Natural killer cell treated with Interleukin-12 subunit alpha and Interleukin-12 subunit beta and Interleukin-15 and Interleukin-18, amount 100 ng/mL, for 72 hours (primary cell): ENCODE measurements at places on chromosomes 6 and 20.

DNA sequence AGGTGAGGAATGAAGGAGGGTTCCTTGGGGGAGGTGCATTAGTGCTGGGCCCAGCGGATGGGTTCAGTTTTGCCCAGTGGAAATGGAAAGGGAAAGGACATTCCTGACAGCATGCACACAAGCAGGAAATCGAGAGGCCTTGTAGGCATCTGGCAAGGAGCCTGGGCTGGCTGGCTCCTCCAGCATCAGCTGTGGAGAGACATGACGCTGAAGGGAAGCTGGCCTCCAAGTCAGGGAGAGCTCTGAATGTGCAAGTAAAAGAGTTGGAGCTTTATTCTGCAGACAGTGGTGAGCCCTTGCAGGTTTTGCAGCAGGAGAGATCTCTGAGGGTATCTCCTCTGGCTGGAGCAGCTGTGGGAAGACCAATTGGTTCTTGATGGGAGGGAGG, 154.3 kb downstream of the MRPL14 start:
- peak; percentile 0 for DNase-seq

GRCh38 chr20:18440403-18440802, 26.4 kb downstream of the DZANK1 start:
- no peak for DNase-seq

GRCh38 chr20:44714701-44715498, at the start of gene CCN5:
TSS of gene CCN5 (plus strand) at chr20:44715369. CDS start at chr20:44715391, 22 bp downstream.
- no peak for DNase-seq

- DNase-seq, result no peak
These were observed 193.9 kb upstream of the KCNG1 start for GRCh38 chr20:51216850-51217249.

DNA sequence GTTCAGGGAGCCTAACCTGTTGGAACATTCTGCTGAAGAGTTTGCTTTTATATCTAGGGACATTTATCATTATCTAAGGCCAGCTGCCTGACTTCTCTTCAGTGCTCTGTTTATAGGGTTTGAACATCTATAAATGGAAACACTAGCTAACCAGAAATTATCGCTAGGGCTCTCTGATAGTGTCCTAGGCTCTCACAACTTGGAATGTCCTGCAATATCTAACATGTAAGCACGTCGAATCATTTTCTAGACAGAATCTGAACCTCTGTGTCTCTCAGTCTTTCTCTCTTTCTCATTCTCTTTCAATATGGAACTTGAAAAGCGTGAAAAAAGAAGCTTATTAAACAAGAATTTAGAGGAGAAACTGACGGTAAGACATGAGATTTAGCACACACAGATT, 92.5 kb upstream of the MLIP start:
- DNase-seq, result no peak

- DNase-seq, result no peak
These were observed 618.9 kb upstream of the GJE1 start for GRCh38 chr6:141513830-141514229.

DNA sequence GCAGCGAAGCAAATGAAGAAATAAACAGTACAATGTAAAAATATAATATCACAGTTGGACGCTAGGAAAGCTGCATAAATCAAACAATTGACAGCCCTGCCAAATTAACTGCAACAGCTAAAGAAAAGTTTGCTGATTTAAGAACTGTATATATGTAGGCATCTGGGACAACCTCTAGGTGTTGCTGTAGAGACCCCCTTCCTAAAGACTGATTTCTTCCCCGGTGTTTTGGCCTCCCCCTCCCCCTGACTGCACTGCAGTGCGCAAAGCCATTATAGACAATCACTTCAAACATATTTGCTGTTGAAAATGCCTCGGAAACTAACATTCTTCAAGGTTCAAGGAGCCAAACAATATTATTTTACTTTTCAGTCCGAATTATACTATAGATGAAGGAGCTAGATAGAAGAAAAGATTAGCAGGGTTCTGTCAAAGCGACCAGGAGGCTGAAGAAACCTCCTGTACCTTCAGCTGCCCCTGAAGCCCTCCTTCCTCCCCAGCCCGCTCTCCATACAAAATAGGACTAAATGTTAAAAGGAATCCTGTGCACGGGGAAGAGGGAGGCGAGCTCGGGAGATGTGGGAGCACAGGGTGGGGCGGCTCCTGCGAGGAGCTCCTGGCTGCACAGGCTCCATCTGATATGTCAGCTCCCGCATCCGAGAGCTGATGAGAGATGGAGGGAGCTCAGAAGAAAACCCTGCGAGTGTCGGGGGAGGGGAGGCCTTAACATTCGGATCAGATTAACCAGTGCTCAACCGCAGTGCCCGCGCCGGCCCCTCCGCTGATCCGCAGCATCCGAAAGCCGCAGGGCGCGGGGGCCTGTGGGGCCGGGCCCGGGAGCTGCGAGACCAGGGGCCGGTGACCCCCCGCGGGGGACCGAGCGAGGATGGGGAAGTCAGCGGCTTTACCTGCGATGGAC, 822 bp downstream of the ELOVL4 start:
- no peak for DNase-seq

DNA sequence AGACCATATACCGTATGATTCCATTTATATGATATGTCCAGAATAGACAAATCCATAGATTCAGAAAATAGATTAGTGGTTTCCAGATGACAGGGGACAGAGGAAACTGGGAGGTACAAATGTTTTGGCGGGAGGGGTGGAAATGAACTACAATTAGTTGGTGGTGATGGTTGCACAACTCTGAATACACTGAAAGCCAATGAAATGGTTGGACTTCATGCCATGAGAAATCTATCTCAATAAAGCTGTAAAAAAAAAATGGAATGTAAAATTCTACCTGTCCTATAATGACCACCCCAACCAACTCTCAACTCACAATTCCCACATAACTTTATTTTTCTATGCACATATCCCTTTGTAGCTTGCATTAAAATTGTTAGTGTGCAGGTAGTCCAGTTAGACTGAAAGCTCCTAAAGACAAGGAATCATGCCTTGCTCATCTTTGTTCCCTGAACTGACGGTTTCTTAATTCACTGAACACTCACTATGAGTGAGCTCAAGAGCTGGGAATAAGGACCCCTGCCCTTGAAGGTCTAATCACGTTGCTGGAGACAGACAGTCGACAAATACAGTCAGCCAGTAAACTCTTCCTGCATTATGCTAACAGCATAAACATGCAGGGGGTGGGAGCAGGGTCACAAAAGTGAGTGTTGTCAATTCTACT, 1.4 kb downstream of the DCDC2 start:
- DNase-seq, result no peak

DNA sequence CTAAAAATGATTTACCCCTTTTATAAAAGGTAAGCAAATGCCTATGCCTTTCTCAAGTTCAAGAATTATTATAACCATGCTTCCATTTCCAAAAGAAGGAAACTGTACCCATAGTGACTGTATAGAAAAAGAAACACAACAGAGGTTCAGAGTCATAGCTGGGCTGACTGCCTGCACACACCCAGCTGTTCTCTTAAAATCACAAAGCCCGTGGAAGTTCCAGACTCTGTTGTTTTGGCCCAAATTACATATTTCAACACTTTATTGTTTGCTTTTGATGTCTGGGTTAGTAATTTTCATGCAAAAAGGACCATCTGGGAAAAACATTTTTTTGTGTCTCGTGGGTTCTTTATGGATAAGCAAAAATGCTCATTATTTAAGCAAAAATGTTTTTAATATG, 99.2 kb downstream of the LCA5 start:
- no peak for DNase-seq

GRCh38 chr6:152026291-152026690, 218.8 kb downstream of the ESR1 start:
- DNase-seq, result no peak
